ENCODE measurements at places on chromosomes 5 and 9. TPM values are rescaled to one million over a fixed set of nuclear protein-coding genes. Genes with fewer than 3 reads are reported as not detected.

GRCh38 chr9:20620650-20621470 lies 1.4 kb downstream of the MLLT3 start:
- H3K36me3 ChIP-seq, result no peaks in the 10 kb centered on the region
- H3K4me3 ChIP-seq, result peak overlapping the region; percentile 84
- peaks cover 60% of the 10 kb centered on the region for H3K27me3 ChIP-seq
- peak; percentile 49 for DNase-seq
- no peak overlapping the region for H3K27ac ChIP-seq
- peaks cover 22% of the 10 kb centered on the region for H3K4me1 ChIP-seq

DNA sequence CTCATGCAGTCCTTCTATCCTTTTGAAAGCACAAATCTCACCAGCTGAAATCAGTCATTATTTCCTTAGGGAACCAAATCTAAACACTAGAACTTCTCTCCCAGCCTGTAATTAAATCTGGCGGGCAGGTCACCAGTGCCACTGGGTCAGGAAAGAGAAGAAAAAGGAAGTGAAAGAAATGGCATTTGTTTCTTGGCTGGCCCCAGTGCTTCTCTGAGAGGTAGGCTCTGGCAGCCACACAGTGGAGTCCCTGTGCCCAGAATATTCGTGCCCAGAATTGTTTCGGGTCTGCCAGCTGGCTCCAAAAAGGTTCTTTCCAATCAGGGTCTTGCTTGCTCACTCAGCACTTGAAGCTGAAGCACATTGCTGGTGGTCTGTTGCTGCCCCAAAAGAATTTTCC lies 133.9 kb upstream of the MTAP start:
- no peaks in the 10 kb centered on the region for H3K36me3 ChIP-seq
- DNase-seq, result no peak
- no peaks in the 10 kb centered on the region for H3K27me3 ChIP-seq
- H3K27ac ChIP-seq, result no peak overlapping the region
- H3K4me3 ChIP-seq, result no peak overlapping the region
- peaks cover 9% of the 10 kb centered on the region for H3K4me1 ChIP-seq

DNA sequence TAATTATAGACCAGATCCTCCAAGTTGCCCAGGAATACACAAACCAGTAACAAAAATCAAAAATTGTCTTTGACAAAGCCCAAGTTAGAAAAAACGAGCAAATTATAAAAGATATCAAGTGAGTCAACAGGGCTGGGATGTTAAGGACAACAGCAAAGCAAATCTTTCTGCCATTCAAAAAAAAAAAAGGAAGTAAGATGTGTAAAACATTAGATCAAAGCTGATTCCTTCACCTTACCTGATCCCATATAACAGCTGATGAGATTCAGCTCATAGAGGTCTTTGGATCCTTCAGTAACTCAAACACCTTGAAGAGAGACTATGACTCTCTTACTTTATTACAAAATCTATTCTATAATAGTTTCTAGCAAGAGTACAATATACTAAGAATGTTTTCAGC lies 100.9 kb downstream of the STRBP start:
- no peak for DNase-seq
- H3K27ac ChIP-seq, result no peak overlapping the region
- H3K27me3 ChIP-seq, result no peaks in the 10 kb centered on the region
- H3K36me3 ChIP-seq, result no peaks in the 10 kb centered on the region

- DNase-seq, result no peak
- no peaks in the 10 kb centered on the region for H3K4me1 ChIP-seq
- H3K4me3 ChIP-seq, result no peak overlapping the region
- no peak overlapping the region for H3K27ac ChIP-seq
- H3K27me3 ChIP-seq, result no peaks in the 10 kb centered on the region
Observed at GRCh38 chr5:130337179-130337888, 433.1 kb downstream of the CHSY3 start.

- no peak overlapping the region for H3K4me3 ChIP-seq
- no peak for DNase-seq
- H3K27ac ChIP-seq, result no peak overlapping the region
Observed at GRCh38 chr5:170496662-170497028, 7.2 kb upstream of the KCNIP1 start.

DNA sequence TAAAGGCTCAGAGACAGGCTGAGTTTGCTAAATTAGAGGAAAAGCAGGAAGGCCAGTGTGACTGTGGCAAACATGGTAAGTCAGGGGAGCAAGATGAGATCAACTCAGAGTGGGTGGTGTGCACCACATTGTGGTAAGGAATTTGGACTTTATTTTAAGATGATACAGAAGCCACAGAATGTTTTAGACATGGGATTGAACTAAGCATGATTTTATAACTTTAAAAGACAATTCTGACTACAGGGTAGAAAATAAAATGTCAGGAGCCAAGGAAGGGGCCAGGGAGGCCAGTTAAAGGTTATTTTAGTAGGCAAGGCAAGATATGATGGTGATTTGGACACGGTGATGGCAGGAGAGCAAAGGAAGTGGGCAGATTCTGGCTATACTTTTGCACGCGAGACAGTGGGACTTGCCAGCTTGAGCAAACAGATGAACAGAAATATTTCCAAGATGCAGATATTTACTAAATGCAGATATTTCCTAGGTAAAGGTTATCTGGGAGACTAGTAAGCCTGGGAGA lies 53.9 kb downstream of the TSSK1B start:
- H3K4me3 ChIP-seq, result no peak overlapping the region
- H3K4me1 ChIP-seq, result peaks cover 9% of the 10 kb centered on the region
- no peak for DNase-seq
- no peaks in the 10 kb centered on the region for H3K36me3 ChIP-seq
- no peak overlapping the region for H3K27ac ChIP-seq

DNA sequence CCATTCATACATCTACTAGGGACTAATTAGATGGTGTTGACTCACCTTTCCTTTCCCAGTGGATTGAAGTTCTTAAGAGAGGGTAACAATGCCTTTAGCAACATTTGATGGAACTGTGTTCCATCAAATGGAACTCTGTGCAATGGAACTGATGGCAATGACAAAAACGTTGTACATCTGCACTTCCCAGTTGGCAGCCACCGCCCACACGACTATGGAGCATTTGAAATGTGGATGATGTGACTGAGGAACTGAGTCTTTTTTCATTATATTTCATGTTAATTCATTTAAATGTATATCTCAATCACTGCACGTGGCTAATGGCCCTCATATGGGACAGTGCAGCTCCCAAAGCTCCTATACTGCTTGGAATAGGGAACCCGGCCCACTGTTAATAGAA lies 39.0 kb upstream of the ICE1 start:
- no peak overlapping the region for H3K27ac ChIP-seq
- no peak for DNase-seq
- no peaks in the 10 kb centered on the region for H3K27me3 ChIP-seq
- no peaks in the 10 kb centered on the region for H3K36me3 ChIP-seq
- peaks cover 16% of the 10 kb centered on the region for H3K4me1 ChIP-seq

DNA sequence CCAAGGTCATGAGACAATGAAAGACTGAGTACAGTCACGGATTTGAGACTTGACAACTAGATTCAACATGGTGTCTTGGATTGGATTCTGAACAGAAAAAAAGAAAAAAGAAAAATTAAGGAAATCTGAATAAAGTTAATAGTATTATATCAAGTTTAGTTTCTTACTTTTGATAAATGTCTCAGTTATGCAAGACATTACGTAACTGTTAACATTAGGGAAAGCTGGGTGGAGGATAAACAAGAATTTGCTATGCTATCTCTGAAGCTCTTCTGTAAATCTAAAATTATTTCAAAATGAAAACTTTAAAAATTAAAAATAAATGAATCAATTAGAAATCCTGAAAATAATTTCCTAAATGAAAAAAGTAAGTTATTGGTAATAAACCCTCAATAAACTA lies 14.4 kb upstream of the DCAF12 start:
- H3K27ac ChIP-seq, result no peak overlapping the region
- no peaks in the 10 kb centered on the region for H3K36me3 ChIP-seq

DNA sequence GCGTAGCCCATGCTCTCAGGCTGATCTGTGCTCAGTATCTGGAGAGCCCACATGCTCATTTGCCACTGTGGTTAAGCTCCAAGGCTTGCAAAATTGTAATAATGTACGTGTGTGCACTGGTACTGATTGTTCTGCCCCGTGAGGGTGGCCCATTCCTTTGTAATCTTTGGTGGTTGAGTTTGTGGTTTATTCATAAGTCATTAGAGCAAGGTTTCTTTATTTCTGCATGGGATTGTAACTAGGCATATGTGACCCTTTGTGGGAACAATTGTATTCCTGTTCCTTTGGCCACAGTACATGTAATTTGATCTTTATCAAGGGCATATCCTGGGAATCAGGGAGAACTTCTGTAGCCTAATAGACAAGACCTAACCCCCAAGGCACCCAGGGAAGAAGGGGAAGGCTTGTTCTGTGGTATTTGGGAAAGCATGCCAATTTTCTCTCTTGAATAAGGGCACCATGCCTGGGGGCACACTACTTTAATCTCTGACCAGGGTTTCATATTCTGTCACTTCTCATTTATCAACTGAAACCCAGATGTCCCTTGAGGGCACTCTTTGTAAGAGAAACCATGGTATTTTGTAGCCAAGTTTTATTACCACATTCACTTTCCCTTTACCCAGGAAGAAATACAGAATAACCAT lies 74.6 kb downstream of the NPR3 start:
- DNase-seq, result no peak
- no peak overlapping the region for H3K4me3 ChIP-seq
- no peaks in the 10 kb centered on the region for H3K27me3 ChIP-seq
- no peaks in the 10 kb centered on the region for H3K4me1 ChIP-seq
- no peaks in the 10 kb centered on the region for H3K36me3 ChIP-seq

- peaks cover 10% of the 10 kb centered on the region for H3K4me1 ChIP-seq
- no peaks in the 10 kb centered on the region for H3K36me3 ChIP-seq
- H3K4me3 ChIP-seq, result no peak overlapping the region
- H3K27me3 ChIP-seq, result no peaks in the 10 kb centered on the region
- H3K27ac ChIP-seq, result no peak overlapping the region
Observed at GRCh38 chr5:119274767-119275130, 81.1 kb upstream of the TNFAIP8 start.

DNA sequence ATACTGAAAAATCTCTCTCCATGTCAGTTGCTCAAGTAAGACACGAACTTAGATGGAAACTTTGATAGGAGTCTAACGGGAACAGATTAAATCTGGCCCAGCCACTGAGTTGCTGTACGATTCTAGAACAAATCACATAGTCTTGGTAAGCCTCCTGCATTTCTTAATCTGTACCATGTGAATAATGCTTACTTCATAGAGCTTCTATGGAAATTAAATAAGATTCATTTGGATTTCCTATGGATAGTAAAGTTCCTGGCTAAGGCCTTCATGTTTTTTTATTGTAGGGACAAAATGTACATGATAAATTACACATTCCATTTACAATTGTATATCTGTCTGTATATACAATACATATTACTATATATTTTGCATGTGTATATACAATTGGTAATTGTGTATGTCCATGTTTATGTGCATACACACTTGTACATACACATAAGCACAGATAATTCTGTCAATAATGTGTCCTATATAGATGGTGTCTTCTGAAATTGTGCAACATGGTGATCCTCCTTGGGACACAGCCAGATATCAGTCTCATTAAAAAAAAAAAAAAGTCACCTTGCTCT lies 330.4 kb downstream of the TRIM32 start:
- no peaks in the 10 kb centered on the region for H3K4me1 ChIP-seq
- H3K4me3 ChIP-seq, result no peak overlapping the region
- DNase-seq, result no peak
- no peak overlapping the region for H3K27ac ChIP-seq
- no peaks in the 10 kb centered on the region for H3K36me3 ChIP-seq

- DNase-seq, result no peak
- H3K4me3 ChIP-seq, result no peak overlapping the region
Observed at GRCh38 chr9:85995097-85995496, 54.2 kb downstream of the NAA35 start.

- H3K27me3 ChIP-seq, result no peaks in the 10 kb centered on the region
- no peak overlapping the region for H3K27ac ChIP-seq
- H3K4me1 ChIP-seq, result peaks cover 11% of the 10 kb centered on the region
- no peaks in the 10 kb centered on the region for H3K36me3 ChIP-seq
- no peak for DNase-seq
Observed at GRCh38 chr5:89282554-89283510, 399.8 kb upstream of the MEF2C start.

GRCh38 chr9:128102196-128102595 lies 25.3 kb downstream of the PTGES2 start:
- H3K27ac ChIP-seq, result no peak overlapping the region
- no peak for DNase-seq

- no peak overlapping the region for H3K4me3 ChIP-seq
- H3K27me3 ChIP-seq, result no peaks in the 10 kb centered on the region
- peaks cover 4% of the 10 kb centered on the region for H3K4me1 ChIP-seq
- H3K36me3 ChIP-seq, result no peaks in the 10 kb centered on the region
Observed at GRCh38 chr5:65120371-65120967, 351.7 kb downstream of the CWC27 start.

GRCh38 chr5:62489471-62489870 lies 76.9 kb downstream of the IPO11 start:
- no peak overlapping the region for H3K4me3 ChIP-seq
- DNase-seq, result no peak
- H3K4me1 ChIP-seq, result no peaks in the 10 kb centered on the region
- no peak overlapping the region for H3K27ac ChIP-seq

DNA sequence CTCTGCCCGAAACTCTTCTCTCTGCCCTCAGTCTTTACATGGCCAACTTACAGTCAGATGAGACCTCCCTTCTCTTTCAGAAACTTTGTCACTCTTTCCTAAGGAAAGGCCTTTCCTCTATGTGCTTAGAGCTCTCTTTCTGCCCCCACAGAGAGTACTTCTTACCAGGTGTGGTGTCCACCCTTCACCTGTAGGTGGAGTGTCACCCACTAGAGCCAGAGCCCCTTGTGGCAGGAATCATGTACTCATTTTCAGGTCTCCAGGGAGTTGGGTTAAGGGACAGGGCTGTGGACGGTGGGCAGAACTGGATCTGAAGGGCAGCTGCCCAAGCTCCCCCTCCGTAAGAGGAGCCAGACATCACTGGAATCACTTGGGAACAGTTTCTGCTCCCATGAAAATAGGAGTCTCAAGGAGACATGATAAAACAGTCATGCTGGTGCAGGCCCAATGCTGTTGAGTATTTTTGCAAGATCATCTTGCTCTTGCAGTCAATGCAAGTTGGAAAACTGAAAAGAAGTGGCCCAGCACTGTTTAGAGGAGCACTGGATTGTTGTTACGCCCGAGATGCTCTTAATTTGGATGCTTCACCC lies 436.7 kb downstream of the ZSWIM6 start:
- H3K27ac ChIP-seq, result no peak overlapping the region
- H3K36me3 ChIP-seq, result no peaks in the 10 kb centered on the region
- DNase-seq, result peak; percentile 69
- H3K4me1 ChIP-seq, result peaks cover 24% of the 10 kb centered on the region
- no peaks in the 10 kb centered on the region for H3K27me3 ChIP-seq

DNA sequence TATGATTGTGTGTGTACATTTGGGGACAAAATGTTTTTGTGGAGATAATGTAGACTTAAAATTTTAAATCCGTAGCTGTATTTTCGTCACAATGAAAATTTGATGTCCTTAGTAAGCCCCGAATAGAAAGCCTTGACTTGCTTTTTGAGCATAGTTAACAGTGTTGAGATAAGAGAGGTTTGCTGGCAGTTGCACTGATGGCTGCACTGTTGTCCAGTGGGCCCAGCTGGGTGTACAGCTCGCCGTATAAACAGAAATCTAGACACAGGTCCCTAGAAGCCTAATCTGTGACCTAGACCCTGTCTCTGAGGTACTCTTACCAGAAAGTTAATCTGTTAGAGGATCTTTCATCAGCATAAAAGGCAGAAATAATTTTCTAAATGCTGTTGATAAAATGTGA lies 271.3 kb upstream of the DMRT1 start:
- no peak overlapping the region for H3K4me3 ChIP-seq
- no peak overlapping the region for H3K27ac ChIP-seq
- DNase-seq, result no peak

The FCN2 gene
- not detected for total RNA-seq

The EPB41L4A gene
- total RNA-seq, result 2.7 TPM

The PCDHA10 gene
- 11.7 TPM for total RNA-seq

The TAF11L10 gene
- not detected for total RNA-seq

The C1QTNF2 gene
- 0.06 TPM for total RNA-seq

The CCL27 gene
- 0.67 TPM for total RNA-seq

All from neural progenitor cell (in vitro differentiated cells).